ENCODE measurements at places on chromosomes 12 and 14.

DNA sequence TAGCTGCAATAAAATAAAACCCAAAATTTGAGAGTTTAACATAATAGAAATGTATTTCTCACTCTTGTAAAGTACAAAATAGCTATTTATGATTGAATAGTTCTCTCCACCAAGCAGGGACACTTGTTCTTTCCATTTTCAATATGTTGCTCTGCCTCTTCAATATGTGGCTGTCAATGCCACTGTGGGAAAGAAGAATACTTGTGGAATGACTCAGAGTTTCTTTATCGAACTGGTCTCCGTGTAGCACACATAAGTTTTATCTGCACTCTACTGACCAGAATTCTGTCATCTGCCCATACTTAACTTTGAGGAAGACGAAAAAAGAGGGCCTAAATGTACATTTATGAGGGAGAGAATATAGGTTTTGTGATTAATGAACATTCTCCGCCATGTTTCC lies 256.9 kb downstream of the ATXN7L3B start:
- no peak for DNase-seq

DNA sequence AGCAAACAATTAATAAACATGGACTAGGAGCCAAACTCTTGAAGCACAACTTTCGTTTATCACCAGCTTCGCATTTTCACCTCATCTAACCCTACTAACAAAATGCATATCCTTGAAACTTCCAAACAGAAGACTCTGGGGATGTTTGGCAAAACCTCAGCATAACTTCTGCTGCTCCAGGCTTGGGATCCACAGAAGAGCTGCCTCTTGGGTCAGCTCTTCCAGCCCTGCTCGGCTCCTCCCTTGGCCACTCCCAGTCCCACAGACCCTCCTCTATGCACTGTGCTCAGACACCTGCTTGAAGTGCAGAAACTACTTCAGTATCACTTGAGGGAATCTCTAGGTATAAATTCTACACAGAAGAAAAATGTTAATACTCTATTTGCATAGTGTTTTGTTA lies 110.0 kb upstream of the AMIGO2 start:
- no peak for DNase-seq

- no peak for DNase-seq
Observed at GRCh38 chr14:85241022-85241855, 288.7 kb upstream of the FLRT2 start.

DNA sequence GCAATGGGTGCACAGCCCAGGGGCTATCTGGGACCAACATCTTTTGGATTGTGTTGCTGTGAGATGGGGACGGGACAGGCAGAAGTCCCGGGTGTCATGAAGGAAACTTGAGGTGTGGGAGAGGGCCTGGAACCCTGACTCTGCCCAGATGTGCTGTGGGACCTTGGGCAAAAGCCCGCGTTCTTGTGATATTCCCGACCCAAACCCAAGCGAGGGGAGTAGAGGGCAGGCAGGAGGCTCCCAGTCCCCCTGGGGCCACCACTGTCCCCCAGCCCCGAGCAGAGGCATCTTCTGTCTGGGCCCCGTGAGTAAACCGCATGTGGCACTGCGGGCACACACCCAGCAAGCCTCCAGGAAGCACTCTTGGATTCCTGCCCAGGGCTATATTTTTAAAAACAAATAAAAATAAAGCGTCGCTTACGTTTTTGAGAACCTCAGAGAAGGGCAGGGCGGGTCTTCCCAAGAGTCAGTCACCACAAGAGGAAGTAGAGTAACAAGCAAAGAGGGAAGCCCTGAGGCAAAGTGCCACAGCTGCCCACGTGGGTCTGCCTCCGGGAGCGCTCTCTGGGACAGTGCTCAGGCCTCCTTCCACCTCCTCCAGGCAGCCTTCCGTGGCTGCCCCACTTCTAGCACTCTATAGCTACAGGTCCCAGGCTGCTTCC lies 39.5 kb downstream of the BEGAIN start:
- no peak for DNase-seq

DNA sequence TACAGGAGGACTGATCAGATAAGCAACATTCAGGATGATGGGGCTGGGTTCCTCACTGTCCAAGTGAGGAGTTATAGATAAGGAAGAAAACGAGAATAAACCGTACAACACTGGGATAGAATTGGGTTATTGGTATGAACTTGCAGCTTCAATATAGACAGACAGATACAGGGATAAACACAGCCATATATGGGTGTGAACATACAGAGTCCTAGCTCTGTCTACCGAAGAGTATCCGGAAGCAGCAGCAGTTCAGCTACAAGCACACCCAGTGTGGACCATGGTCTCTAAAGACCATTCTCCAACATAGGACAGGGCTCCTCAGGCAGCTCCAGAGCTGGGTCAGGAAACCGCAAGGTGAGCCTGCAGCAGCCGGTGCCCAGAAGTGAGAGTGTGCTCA lies 40.8 kb downstream of the CDC42BPB start:
- no peak for DNase-seq

DNA sequence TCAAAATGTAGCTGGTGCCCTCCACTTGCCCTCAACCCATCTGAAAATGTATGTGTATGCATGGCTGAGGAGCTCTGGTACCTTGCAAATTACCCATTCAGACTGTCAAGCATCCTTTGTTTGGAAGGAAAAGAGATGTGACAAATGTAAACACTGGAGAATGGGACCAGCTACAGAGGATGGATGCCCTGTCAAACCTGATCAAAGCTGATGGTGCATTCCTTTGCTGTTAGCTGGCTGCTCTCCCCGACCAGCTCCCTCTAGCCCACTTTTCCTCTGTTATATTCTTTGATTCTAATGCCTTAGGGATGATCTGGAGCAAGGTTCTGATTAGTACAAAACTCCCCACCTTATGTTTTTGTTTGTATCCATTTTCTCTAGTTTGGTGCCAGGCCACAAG lies 310.3 kb downstream of the C12orf75 start:
- DNase-seq: no peak

DNA sequence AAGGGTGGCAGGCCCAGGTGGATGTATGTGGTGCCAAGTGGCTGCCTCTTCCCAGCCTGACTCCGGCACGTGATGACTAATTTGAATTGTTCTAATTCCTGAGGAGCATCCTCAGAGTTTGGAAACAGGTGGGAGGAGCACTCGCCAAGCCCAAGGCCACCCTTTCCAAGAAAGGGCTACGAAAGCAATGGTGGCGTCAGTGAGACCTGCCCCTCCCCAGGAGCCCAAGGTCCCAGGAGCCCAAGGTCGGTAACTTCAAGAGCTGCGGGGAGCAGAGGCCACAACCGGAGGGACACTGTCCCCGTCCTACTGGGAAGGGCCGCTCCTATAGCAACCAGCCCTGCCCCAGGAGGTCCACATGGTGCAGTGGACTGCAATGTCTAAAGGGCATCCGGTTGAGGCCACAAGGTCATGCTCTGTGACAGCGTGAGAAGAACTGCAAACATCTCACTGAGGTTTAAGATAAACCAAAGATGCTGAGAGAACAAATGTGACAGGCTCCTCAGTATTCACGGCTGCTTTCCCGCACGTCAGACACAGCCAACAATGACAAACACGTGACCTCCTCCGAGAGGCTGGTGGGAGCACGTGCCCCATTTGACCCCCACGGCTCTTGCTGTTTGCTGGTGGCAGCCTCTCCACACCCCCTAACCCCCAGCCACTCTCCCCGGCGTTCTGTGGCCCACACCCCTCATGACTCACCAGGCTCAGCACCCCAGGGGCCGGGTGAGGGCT lies 79.6 kb downstream of the ITPK1 start:
- peak; percentile 19 for DNase-seq

GRCh38 chr14:97851428-97851995 lies 1054.3 kb downstream of the VRK1 start:
- DNase-seq: no peak

- no peak for DNase-seq
Observed at GRCh38 chr12:8036346-8036745, 3.8 kb downstream of the FOXJ2 start.

- no peak for DNase-seq
Observed at GRCh38 chr12:263574-263973, 938 bp upstream of the SLC6A13 start.

DNA sequence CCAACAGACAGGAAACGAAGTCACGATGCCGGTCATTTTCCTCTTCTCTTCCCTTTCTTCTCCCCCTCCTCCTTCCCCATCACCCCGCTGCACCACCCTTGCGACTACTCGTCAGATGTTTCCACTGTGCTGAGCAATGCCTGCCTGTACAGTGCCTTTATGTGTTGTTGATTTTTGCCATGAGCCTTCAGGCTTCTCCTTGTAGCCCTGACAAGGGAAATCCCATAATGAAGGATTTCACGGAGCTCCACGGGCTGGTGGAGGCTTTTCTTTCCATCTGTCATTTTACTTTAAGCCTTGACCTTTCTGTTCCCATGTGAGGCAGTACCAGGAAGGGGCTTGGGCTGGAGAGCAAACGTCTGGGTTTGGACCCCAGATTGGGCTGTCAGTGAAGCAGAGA lies 28.7 kb upstream of the CCND2 start:
- no peak for DNase-seq

- DNase-seq: no peak
Observed at GRCh38 chr12:38782359-38782758, 123.0 kb downstream of the CPNE8 start.

DNA sequence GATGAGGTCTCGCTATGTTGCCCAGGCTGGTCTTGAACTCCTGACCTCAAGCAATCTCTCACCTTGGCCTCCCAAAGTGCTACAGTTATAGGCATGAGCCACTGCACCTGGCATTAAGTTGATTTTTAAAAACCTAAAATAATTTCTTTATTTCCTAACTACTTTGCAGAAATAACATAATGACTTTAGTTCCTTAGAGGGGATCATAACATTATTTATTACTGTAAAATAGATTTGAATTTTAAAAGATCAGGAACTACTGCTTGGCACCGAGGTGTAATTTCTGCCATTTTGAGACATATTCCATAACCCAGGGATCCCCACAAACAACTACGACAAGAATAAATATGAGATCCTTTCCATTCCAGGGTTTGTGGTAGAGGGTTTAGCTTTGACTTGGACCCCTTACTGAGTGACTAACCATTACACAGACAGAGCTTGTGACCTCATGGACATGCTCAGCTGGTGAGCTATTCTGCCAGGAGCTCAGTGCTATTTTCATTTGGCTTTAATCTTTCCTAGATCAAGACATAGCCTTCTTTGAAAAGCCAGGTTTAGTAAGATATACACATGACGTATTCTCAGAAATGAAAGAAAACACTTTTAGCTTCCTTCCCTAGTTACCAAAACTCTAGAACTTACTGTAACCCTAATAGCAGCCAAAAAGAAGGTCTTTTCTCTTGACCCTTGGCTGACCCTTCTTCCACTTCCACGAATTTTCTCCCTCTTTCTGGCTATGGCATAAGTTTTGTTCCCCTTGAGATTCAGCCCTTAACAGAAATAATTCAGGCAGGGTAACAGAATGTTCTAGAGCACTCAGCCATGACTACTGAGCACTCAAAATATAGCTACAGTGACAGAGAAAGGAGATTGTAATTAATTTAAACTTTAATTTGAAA lies 75.1 kb upstream of the NUDT4 start:
- DNase-seq: peak; percentile 83

DNA sequence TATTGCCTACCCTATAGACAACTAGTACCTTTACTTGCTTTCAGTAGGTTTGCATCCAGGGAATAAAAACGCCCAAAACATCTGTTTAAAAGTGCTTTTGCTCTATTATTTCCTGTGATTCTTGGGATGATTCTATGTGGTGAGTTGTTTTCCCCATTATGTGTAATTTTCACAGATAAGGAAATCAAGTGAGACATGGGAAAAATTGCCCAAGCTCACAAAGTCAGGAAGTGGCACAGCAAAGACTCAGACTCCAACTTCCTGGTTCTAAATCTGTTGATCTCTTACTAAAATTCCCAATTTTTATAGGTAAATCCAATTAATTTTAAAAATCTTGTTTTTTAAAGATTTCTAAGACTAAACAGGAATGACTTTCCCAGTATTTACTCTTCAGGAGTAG lies 39.0 kb downstream of the NID2 start:
- no peak for DNase-seq

- DNase-seq: no peak
Observed at GRCh38 chr12:1421091-1421846, 173.1 kb downstream of the FBXL14 start.

- no peak for DNase-seq
Observed at GRCh38 chr14:77111021-77111420, 13.0 kb downstream of the CIPC start.

DNA sequence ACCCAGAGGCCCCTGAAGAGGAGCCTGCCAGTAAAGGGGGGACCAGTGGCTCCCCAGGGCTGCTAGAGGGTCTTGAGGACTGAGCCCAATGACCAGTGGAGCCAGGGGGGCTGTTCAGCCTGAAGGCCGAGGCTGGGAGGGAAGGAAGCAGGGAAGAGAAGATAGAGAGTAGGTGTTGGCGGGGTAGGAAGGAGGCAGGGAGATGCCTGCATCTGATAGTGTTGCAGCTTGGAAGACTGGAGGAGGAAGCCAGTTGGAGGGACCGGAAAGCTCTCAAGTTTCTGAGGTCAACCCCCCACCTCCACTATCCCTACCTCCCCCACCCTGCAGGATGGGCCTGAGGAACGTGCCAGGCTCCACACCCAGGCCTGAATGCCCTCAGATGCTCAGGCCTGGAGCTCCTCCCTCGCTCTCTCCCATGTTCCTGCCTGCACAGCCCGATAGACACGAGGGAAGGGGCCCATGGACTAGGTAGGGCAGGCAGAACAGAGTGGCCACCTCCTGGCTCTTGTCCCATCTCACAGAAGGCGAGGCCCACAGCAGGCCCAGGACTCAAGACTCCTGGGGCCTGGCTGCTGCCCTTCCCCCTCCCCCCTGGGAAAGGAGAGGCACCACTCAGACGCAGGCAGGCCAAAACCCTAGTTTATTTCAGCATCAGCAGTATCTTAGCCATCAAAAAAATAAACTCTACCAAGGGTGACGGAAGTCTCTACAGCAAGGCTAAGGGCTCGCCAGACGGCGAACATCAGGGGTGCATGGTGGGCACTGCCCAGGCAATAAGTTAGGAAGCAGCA lies 3.4 kb downstream of the CKB start:
- DNase-seq: no peak

GRCh38 chr12:94305130-94305957 lies 154.3 kb downstream of the CEP83 start:
- peak; percentile 85 for DNase-seq

DNA sequence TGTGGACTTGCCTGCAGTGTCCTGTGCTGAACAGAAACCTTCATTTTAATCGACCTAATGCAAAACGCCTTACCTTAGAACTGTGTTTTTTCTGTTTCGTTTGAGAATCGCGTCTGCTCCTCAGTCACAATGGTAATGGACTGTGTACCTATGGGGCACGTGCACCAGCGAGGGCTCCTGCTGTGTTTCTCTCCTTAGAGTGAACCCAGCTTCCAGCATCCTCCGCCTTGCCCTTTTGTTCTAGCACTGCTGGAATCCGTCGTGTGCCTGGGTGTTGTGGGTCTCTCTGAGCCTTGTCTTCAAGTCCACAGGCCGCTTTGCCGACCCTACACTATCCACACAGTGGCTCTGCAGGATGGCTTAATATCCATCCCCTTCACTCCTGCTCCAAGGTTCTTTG lies 3.6 kb downstream of the AMN start:
- DNase-seq: no peak

GRCh38 chr12:92938018-92938417 lies 8.9 kb upstream of the EEA1 start:
- DNase-seq: no peak
